ENCODE measurements at places on chromosomes 16 and 17. TPM values are rescaled to one million over a fixed set of nuclear protein-coding genes. Genes with fewer than 3 reads are reported as not detected.

The CCL4 gene
- not detected for total RNA-seq

DNA sequence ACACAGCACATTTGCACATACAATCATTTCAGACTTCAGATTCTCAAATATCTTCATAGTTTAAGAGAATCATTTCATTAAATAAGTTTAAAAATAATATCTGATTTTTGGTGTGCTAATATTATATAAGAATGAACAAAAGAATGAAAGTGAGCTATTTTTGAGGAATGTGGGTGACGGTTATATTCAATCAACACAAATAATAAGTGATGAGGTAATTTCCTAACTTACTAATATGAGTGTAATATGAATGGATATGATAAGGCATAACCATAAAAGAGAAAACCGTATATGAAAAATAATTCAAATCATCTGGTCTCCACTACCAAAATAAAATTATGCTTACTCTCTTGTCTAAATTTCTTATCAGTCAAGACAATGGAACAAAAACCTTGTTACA lies 68.4 kb upstream of the NACA2 start:
- no peak for DNase-seq

GRCh38 chr17:8122422-8122923 lies 1.4 kb downstream of the HES7 start:
- DNase-seq, result peak; percentile 44

The CLEC19A gene
- total RNA-seq, result not detected
